CD4-positive, alpha-beta T cell treated with Interleukin-12 subunit alpha and Interleukin-12 subunit beta, for 1 hour (primary cell): ENCODE measurements at places on chromosomes 6 and 20.

DNA sequence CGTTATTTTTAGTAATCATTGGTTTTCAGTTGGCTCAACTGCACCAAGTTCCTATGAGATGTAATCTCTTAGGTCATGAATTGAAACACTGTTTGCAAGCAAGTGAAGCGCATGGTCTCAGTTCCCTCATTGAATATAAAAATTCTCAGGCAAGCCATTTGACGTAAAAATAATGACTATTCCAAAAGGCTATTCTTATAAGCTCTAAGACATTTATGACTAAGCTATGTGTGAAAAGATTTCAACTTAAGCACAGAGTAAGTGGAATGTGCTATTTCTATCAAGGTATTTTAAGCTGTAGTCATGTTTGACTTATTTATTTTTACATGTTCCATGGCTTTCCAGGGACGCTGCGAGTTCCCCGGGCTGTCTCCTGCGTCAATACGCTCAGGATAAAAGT is 248.5 kb downstream of the THBS2 start:
- no peak for DNase-seq

DNA sequence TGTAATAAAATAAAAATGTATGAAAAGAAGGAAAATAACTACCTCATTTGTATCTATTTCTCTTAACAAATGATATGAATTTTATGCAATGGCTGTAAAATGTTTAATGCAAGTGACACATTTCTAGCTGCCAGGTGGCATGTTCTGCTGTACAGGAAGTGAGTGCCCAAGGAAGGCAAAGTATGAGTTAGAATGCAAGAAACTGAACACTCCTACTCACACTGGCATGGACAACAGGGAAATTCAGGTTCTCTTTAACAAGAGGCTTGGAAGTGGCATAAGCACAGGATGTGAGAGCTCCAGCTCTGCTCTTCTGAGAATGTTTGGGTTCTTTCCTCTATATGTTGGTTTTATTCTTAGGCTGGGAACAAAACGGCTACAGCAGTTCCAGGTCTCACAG is 20.4 kb upstream of the LAMA4 start:
- no peak for DNase-seq

DNA sequence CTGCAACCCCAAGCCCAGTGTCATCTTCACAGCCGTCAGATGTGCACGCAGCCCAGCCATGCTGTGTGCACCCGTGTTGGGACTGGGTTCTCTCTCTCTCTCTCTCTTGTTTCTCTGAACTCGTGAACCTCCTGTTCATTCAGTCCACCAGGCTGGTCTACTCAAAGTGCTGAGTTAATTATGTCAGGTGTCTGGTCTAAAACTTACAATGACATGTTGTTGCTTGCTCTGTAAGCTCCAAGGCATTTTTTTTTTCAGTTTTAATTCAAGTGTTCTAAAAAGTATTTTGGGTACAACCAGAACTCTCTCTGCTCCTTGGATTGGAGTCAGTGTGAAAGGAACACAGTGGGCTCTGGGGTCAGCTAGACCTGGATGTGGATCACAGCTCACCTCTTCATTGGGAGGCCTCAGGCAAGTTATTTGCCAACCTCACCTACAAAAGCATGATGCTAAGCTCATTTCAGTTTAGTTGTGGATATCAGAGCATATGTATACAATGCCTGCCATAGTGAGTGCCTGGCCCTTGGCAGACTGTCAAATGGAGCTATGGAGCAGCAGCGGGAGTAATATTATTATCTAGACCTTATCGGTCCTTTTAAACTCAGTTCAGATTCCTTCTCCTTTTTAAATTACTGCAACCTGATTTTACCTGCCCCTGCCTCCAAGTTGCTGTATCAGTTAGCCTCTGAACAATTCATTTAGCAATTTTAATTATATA is 59.5 kb downstream of the PLEKHG1 start:
- DNase-seq = no peak

- no peak for DNase-seq
Measured at GRCh38 chr20:22462975-22463914, 121.1 kb downstream of the FOXA2 start.

- DNase-seq = no peak
Measured at GRCh38 chr6:42088101-42088591, 37.8 kb downstream of the TAF8 start.

GRCh38 chr6:13920552-13920951 is 4.2 kb upstream of the RNF182 start:
- no peak for DNase-seq

DNA sequence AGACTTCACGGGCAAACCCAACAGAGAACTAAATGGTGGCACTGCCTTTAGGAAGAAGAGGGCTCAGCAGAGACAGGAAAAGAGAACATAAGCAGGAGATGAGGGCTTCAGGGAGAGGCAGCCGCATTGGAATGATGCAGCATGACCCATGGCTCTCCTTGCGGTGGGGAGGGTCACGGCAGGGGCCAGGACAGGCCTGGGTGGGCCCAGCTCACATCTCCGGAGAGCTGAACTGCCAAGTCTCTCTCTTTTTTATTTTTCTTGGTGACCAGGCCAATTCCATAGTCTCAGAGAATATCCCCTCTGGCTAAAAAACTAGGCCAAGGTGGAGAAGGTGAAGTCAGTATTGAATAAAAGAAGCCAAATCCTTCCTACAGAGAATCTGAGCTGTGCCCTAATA is 77.5 kb upstream of the TRAF3IP2 start:
- no peak for DNase-seq

DNA sequence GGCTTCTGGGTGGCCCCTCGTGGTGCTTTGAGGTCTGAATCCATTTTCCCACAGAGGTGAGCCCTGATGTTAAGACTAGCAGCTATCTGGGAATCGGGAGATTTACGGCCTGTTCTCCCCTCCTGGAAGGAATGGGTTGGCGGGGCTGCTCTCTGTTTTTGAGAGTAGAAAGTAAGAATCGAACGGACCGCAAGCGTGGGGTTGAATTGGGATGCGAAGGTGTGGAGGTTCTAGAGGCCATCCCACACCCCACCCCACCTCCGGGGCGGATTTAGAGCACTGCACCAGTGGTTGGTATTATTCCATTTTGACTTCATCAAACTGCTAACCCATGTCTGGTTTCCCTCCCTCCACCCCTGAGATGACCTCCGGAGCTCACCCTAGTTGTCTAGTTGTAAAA is 11.5 kb downstream of the PYGB start:
- no peak for DNase-seq

- DNase-seq = no peak
Measured at GRCh38 chr6:1767481-1768246, 157.9 kb downstream of the FOXC1 start.

DNA sequence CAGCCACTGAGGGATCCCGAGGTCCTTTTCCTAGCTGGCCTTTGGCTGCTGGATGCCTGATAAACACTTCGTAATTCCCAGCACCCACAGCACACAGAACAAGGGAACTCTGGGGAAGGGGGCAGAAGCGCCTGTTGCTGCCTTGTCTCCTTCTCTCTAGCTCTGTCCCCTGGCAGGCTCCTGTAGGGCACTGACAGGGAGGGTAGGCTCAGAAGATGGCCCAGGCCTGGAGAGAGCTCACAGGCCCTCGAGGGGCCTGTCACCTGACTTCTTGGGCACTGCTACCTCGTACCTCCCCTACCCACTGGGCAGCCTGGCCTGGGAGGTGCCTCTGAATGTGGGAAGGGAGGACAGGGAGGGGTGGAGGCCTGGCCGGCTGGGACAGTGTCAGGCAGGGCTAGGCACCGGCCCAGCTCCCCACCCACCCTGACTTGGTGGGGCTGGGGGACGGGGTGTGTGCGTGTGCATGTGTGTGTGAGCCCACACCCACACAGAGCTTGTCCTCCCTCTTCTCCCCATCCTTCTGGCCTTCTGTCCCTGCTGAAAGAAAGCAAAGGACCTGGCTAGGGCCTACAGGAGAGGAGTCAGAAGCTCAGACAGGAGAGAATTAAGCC is 18.1 kb downstream of the C6orf132 start:
- no peak for DNase-seq

DNA sequence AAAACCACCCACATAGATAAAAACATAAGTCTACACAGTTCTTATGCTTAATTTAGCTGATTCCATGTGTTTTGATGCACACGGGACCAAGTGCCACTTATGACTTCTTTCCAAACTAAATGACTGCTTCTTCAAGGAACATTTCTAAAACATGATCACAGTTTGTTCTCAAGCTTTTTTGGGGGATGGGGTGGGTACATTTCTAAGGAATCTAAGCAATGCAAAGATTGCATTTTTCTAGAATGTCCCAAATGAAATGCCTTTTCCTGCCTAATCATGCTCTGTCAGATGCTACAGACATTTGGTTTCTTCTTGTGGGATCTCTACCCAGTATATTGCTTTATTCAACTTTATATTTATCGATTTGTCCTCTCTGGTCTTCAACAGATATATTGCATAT is 496.8 kb upstream of the JAG1 start:
- DNase-seq = no peak

DNA sequence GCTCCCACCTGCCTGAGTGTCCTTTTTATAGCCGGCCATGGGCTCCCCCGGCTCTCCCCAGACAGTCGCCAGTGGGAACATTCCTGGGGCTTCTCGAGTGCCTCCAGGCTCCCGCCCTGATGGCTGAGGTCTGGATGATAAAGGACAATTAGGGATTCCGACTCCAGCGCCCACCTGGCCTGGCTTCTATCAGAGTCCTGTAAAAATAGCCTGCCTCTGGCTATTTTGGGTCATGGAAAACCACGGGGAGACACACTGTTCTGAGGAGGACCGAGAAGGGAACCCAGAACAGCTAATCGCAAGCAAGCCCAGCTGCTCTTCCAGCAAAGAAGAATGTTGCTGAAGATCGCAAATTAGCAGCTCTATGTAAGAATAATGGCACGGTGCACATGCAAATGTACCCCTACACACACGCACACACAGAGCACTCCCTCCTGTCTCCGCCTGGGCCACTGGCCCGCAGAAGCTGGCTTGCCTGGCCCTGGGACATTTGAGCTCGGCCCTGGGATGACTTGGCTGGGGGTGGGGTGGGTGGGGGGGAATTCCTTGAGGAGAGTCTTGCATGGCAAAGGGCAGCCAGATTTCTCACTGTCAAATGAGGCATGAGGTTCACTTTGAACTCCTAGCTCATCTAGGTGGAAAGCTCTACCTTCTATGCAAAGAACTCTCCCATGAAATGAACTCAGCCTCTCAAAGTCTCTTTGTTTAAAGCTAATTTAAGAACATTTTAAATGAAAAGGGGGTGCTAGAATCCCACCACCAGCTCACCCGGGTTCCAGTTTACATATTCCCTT is 55.3 kb downstream of the CTCFL start:
- no peak for DNase-seq

DNA sequence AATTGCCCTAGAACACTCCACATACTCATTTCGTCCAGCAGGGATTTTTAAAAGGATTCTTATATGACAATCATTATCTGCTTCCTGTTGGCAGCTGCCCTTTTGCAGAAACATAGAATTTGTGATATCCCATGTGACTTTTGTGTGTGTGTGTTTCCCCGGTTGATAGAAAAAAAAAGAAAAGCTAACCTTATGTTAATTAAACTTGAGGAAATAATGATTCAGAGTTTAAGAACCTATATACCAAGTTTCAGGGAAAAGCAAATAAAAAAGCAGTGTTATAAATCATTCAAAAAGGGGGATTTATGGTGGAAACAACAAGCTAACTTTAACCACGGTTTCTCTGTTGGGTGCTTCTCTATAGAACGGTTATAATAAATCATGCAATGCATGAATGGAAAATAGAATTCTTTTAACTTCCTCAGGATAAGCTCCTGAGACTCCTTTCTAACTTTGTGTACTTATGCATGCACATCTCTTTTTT is 826.9 kb upstream of the EYS start:
- DNase-seq = no peak

GRCh38 chr6:11974089-11974488 is 38.0 kb upstream of the HIVEP1 start:
- no peak for DNase-seq

DNA sequence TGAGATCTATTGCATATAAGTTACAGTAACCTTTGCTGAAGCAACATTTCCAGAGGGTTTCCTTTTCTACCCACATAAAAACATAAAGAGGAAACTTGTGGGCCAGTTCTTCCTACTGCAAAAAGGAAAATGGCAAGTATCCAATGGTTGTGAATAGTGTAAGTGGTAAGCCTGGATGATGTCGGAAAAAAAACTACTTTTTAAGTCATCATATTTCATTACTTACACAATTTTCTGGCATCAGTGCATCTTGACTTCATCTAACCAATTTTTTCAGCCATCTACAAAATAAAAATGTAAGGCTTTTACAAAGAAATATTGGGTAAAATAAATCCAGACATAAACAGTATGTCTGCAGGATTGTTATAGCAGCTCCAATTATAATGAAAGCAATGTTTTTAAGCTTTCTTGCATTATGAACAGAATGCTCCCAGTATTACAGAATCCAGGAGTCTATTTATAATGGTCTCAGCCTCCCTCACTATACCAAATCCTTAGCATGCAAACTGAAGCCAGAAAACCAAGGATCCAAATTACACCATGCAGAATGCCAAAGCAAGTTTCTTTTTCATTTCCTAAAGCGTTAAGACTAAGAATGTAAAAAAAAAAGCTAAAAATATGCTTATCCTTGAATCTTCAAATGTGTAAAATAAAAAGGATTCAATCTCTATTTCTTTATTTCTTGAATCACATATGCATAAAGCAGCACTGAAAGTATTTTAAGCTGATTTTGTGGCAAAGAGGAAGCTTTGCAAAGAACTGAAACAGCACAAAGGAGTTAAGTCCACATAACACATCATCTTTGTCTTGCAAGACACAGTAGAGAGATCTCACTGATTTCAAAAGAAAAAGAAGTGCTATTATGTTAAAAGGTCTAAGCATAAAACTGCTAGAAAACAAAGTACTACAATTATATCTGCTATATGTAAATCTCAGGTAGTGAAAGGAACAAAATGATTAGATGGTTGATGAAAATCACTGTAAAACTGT is 126.8 kb upstream of the HMGCLL1 start:
- DNase-seq = no peak

DNA sequence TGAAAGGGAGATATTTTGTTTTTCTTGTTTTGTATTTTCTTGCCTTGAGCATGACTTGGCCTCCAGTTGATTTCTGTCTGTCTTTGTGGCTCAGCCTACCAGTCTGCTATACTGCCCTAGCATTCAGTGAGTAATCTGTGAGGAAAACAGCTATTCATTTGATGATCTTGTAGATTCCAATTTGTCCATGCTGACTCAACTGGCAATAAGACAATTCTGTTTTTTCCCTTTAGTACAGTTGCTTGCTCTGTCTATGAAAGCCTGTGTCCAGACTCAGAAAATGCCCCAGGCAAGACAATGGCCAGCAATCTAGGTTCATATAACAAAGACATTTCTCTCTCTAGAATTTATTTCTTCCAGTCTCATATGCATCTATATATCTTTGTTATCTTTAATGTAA is 10.9 kb upstream of the SOX4 start:
- DNase-seq = no peak

GRCh38 chr6:141394125-141394536 is 738.6 kb upstream of the GJE1 start:
- DNase-seq = no peak

DNA sequence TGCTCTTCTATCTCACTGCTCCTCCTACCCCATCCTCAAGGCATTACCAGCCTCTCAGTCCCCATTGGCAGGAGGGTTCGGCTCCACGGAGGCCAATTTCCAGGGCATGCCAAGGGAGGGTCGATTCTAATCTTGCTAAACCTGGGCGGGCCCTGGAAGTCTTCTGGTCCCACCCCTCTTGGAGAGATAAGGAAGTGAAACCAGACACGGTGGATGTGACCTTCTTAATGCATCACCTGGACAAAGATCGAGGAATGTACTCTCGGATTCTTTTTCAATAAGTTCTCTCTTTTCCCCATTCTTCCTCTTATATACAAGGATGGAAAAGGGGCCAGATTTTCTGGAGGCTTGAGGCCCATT is 112.2 kb upstream of the ARMC2 start:
- DNase-seq = no peak

- no peak for DNase-seq
Measured at GRCh38 chr6:20416567-20417345, 15.1 kb downstream of the E2F3 start.

- no peak for DNase-seq
Measured at GRCh38 chr6:68240726-68241125, 394.4 kb upstream of the ADGRB3 start.
